Epithelial cell of proximal tubule (primary cell): ENCODE measurements at places on chromosomes 13 and 19. TPM values are rescaled to one million over a fixed set of nuclear protein-coding genes. Genes with fewer than 3 reads are reported as not detected.
A peak's percentile ranks its signal among the peaks of the same experiment; 100 is the strongest.

Gene CEACAM19
- total RNA-seq = 2.7 and 4.6 TPM in 2 replicates

Gene GPC5
- total RNA-seq = 0.07 TPM in 1 of 2 replicates, not detected in the other

Gene PRSS57
- total RNA-seq = not detected in 2 replicates

Gene DCUN1D2
- total RNA-seq = 8.1 and 8.7 TPM in 2 replicates

Gene ZNF628
- 4.2 and 6.2 TPM in 2 replicates for total RNA-seq

Gene DLL3
- 2.9 and 4.1 TPM in 2 replicates for total RNA-seq

Gene C19orf33
- 267 and 305 TPM in 2 replicates for total RNA-seq

Gene CEACAM4
- total RNA-seq = not detected in 2 replicates

Gene FFAR3
- not detected in 2 replicates for total RNA-seq

Gene MEIOSIN
- total RNA-seq = not detected in 2 replicates

- DNase-seq = no peak
Measured at GRCh38 chr19:7897292-7897691, 6.4 kb upstream of the MAP2K7 start.

DNA sequence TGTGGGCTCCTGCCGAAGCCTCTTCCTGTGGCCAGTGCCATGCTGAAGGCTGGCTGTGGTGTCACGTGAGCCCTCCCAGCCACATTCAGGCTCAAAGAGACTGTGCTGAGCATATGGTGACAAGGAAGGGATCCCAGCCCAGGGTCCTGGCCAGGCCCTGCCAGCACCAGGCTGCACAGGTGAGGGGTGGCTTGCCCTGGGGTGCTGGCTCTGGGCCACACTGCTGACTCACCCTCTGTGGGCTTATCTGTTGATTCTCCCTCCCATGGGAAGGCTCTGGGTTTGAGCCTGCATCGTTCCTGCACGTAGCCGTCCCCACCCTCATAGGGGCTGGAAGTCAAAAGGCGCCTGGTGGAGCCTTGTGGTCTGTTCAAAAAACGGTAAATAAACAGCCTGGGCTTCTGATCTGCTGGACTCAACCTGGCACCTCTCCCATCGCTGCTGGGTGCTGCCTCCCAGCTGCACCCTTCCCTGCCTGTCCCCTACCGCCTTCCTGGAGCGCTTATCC is 31.1 kb downstream of the DNM2 start:
- DNase-seq = no peak

- no peak for DNase-seq
Measured at GRCh38 chr19:39502640-39503417, 4.1 kb downstream of the DLL3 start.

- no peak for DNase-seq
Measured at GRCh38 chr13:110340812-110341444, 33.8 kb downstream of the COL4A2 start.

DNA sequence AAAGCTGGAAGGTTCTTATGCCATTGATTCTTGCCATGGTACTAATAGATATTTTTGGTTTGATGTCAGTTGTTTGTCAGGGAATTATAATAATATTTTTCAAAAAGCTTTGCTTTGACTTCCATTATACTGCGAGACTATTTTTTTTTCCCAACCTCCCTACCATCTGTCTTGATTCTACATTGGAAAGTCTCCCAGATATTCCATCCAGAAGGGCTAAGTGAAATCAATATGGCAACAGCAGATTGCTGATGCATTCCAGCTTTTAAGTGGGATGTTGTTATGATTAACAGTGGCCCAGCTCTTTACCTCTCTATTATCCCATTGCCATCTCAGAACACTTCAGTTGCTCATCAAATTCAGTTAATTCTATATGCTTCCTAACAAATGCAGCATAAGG is 247.4 kb downstream of the OXGR1 start:
- no peak for DNase-seq

- peak; percentile 16 for DNase-seq
Measured at GRCh38 chr13:39451301-39451700, 151.7 kb downstream of the LHFPL6 start.

GRCh38 chr13:79314652-79315051 is 91.4 kb downstream of the RBM26 start:
- no peak for DNase-seq

DNA sequence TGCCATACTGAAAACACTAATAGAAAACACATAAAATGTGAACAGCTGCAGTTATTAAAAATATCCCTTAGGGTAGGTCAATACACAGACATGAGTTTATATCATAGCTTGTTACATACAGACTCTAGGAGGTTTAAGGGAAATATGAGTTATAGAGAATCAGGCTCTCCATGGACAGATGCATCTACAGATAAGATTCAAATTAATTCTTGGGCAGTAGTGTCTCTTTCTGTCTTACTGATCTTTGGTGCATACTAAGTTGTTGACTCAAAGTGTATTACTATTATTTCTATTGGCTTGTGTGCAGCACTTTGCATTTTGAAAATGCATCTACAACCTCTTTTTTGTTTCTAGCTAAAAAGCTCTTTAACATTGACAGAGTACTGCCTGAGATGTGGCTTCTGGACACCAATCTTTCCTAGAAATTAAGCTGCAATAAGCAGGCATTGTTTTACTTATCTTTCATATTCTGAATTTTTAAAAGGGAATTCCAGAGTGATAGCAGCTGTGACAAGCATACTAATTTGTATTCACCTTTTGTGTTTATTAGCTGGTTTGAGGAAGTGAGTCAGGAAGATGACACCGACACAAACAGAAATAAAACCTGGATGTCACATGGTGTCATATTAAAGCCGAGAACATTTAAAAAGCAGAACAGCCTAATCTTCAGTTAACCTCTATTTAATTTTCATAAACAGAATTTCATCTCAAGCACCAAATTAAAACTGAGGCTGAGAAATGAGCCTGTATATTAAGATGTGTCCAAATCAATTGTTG is 399.0 kb downstream of the PCDH9 start:
- DNase-seq = no peak

- no peak for DNase-seq
Measured at GRCh38 chr19:37452500-37453245, 14.6 kb downstream of the ZNF569 start.

- DNase-seq = no peak
Measured at GRCh38 chr13:28357911-28358433, 137.0 kb downstream of the FLT1 start.

DNA sequence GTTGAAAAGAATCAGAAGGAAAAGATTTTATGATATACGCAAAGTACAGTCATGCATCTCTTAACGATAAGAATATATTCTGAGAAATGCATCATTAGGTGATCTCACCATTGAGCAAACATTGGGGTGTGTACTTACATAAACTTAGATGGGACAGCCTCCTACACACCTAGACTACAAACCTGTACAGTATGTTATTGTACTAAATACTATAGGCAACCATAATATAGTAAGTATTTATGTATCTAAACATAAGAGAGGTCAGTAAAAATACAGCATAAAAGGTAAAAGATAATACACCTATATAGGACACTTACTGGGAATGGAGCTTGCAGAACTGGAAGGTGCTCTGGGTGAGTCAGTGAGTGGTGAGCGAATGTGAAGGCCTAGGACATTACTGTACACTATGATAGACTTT is 254.6 kb downstream of the SPRY2 start:
- no peak for DNase-seq

GRCh38 chr13:36683701-36684100 is 9.9 kb downstream of the SERTM1 start:
- no peak for DNase-seq

GRCh38 chr19:38190061-38190460 is 34.0 kb downstream of the DPF1 start:
- no peak for DNase-seq

- DNase-seq = no peak
Measured at GRCh38 chr13:32472194-32472621, 44.3 kb upstream of the N4BP2L1 start.

DNA sequence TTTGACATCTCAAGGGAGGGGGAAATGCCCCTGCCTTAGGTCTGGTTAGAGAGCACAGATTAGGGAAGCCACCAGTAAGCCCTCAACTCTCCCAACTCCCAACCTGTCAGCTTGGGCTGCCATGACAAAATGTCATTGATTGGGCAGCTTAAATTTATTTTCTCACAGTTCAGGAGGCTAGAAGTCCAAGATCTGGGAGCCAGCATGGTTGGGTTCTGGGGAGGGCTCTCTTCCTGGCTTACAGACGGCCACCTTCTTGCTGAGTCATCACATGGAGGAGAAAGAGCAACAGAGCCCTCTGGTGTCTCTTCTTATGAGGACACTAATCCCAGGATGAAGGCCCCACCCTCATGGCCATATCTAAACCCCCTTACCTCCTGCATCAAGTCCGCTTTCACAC is 24.2 kb downstream of the C19orf12 start:
- DNase-seq = no peak

DNA sequence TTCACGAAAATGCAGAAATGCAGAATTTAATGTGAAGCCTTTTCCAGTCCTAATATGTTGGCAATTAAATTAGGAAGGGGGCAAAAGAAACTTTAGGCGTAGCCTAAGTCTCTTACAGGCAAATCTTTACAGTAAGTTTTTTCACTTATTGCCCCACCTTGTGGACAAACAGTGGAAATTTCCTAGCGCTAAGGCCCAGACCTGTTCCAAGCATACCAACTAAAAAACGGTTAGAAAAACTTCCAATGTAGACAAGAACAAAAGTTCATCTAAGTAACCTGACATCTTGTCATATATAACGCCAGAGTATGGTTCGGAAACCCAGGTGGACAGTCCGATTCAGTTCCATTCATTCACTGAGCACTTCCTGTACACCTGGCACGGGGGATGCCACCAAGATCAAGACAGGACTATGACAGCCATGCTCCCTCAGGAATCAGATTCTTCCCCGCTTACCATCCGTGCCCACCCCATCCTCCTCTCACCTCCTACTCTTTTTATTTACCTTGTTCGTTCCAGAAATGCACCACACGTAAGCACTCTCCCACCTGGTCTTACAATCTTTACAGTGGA is 4.9 kb downstream of the ZAR1L start:
- peak; percentile 38 for DNase-seq
